ENCODE measurements at places on chromosomes 16 and 17. TPM values are rescaled to one million over a fixed set of nuclear protein-coding genes. Genes with fewer than 3 reads are reported as not detected.

DNA sequence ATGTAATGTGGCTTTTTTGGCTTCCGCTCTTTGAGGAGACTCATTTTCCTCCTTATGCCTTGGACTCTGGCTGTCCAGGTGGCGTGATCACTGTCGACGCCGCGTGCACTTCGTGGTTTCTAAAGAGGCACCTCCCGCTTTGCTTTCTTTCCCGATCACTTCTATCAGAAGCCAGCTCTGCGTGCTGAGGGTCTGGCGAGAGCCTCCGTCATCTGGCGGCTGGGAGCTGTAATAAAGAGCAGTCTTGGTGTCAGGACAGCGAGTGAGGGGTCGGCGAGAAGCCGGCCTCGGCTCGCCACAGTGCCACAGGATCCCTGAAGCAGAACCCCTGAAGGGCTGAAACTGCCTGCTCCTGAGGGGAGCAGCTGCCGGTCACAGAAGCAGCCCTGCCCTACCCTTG is 7.4 kb downstream of the ZNF750 start:
- no peak for DNase-seq
- no peaks in the 10 kb centered on the region for H3K27me3 ChIP-seq
- no peaks in the 10 kb centered on the region for H3K4me1 ChIP-seq
- H3K36me3 ChIP-seq = no peaks in the 10 kb centered on the region
- H3K4me3 ChIP-seq = no peak overlapping the region
- no peak overlapping the region for H3K27ac ChIP-seq

Gene C16orf96
- total RNA-seq = 0.33 TPM

GRCh38 chr16:60107871-60108270 is 1373.8 kb upstream of the GOT2 start:
- H3K4me1 ChIP-seq = no peaks in the 10 kb centered on the region
- no peaks in the 10 kb centered on the region for H3K27me3 ChIP-seq
- H3K36me3 ChIP-seq = no peaks in the 10 kb centered on the region
- H3K4me3 ChIP-seq = no peak overlapping the region
- H3K27ac ChIP-seq = no peak overlapping the region
- no peak for DNase-seq

Gene LGALS9C
- not detected for total RNA-seq

DNA sequence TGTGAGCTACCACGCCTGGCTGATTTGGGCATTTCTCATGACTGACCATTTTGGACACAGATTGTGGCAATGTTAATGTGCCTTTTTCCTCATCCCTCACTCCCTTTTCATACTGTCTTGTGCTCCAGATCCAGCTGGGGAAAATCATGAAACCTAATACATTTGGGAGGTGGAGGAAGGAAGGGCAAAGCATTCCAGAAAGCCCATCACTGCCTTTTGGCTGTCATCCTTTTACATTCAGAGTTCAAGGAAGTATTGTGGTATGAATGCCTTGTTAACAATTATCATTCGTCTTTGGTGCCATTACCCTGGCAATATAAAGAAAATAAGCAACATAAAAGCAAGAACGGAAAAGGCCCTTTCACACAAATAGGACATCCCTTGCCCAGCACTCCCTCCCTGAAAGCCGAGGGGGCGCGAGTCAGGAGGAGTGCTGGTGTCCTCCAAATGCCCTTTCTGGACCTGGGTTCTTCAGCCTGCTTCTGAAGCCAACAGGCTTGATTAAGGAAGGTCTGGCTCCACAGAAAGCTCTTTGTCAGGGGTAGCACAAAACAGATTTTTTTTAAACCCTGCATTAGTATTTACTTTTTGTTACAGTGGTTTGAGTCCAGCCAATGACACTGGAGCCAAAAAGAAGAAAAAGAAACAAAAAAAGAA is 20.1 kb downstream of the NMT1 start:
- no peaks in the 10 kb centered on the region for H3K4me1 ChIP-seq
- H3K4me3 ChIP-seq = no peak overlapping the region
- no peak overlapping the region for H3K27ac ChIP-seq
- no peak for DNase-seq

GRCh38 chr17:29697371-29697770 is 74.7 kb upstream of the CORO6 start:
- H3K4me1 ChIP-seq = no peaks in the 10 kb centered on the region
- no peak for DNase-seq
- H3K4me3 ChIP-seq = no peak overlapping the region
- no peak overlapping the region for H3K27ac ChIP-seq
- no peaks in the 10 kb centered on the region for H3K27me3 ChIP-seq

Gene TMIGD1
- total RNA-seq = not detected

- H3K4me3 ChIP-seq = no peak overlapping the region
- H3K4me1 ChIP-seq = no peaks in the 10 kb centered on the region
- H3K27ac ChIP-seq = no peak overlapping the region
- no peaks in the 10 kb centered on the region for H3K36me3 ChIP-seq
- H3K27me3 ChIP-seq = no peaks in the 10 kb centered on the region
Observed at GRCh38 chr17:14775731-14776492, 475.0 kb downstream of the HS3ST3B1 start.

GRCh38 chr17:74417178-74418045 is 14.5 kb upstream of the GPRC5C start:
- H3K4me3 ChIP-seq = no peak overlapping the region
- no peaks in the 10 kb centered on the region for H3K27me3 ChIP-seq
- no peaks in the 10 kb centered on the region for H3K36me3 ChIP-seq
- no peak for DNase-seq
- no peaks in the 10 kb centered on the region for H3K4me1 ChIP-seq

- no peak for DNase-seq
- no peaks in the 10 kb centered on the region for H3K36me3 ChIP-seq
- H3K27ac ChIP-seq = no peak overlapping the region
- no peaks in the 10 kb centered on the region for H3K27me3 ChIP-seq
- no peak overlapping the region for H3K4me3 ChIP-seq
Observed at GRCh38 chr16:80612461-80613017, 71.7 kb downstream of the DYNLRB2 start.

DNA sequence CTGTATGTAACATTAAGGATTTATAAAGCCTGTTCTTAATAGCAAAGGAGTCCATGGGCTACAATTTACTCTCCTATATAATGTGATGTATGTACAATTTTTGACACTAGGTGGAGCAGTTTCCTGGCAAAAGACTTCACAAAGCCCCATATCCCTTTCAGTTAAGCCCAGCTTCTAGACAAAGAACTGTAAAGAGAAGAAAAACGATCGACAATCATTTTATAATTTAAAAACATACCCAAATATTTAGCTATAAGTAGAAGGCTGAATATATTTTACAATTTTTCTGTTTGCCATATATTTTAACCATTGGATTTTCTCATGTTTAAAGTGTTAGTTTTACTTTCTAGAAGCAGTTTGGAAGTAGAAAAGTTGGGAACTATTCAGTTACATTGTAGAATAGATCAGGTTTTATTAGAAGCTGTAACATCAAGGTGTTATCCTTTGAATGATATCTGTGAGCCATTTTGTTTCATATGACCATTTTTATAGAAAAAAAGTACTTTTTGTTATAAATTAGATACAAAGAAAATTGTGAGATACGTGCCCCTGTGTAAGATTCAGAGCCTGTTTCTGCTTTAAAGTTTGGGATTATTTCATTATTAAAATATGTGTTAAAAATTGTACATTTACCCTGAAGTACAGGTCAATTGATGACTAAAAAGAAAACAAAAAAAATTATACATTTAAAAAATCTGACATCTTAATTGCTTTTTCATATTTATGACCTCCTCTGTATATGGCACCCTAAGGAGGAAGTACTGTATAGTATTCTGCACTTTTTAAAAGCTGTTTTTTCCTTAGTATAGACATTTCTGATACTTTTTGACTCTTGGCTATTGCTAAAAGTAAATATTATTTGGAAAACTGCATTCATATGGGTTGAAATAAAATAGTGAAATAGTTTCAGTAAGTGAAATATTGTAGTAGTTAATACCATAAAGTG is 46.3 kb downstream of the VMP1 start:
- H3K4me3 ChIP-seq = no peak overlapping the region
- H3K36me3 ChIP-seq = no peaks in the 10 kb centered on the region
- H3K4me1 ChIP-seq = peaks cover 28% of the 10 kb centered on the region
- peak overlapping the region; percentile 43 for H3K27ac ChIP-seq
- DNase-seq = peak; percentile 78
- no peaks in the 10 kb centered on the region for H3K27me3 ChIP-seq

DNA sequence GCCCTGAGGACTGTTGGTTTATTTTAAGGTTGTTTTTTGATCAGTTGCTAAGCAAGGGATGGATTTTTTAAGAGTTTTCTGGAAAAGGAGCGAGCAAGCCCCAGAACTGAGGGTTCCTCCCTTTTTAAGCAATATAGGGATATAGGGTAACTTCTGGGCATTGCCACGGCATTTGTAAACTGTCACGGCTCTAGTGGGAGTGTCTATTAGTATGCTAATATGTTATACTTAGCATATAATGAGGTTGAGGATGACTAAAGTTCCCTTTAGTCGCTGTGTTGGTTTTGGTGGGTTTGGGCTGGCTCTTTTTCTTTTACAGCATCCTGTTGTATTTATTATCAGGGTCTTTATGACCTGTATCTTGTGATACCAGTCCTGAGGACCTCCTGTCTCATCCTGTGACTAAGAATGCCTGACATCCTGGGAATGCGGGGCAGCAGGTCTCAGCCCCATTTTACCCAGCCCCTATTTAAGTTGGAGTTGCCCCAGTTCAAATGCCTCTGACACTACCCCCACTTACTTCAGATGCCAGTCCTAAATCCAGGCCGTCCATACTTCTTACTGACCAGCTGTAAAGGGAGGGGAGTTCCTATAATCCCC is 59.4 kb downstream of the MFSD11 start:
- no peaks in the 10 kb centered on the region for H3K4me1 ChIP-seq
- no peaks in the 10 kb centered on the region for H3K36me3 ChIP-seq
- no peak overlapping the region for H3K27ac ChIP-seq
- DNase-seq = no peak
- H3K4me3 ChIP-seq = no peak overlapping the region
- H3K27me3 ChIP-seq = no peaks in the 10 kb centered on the region

DNA sequence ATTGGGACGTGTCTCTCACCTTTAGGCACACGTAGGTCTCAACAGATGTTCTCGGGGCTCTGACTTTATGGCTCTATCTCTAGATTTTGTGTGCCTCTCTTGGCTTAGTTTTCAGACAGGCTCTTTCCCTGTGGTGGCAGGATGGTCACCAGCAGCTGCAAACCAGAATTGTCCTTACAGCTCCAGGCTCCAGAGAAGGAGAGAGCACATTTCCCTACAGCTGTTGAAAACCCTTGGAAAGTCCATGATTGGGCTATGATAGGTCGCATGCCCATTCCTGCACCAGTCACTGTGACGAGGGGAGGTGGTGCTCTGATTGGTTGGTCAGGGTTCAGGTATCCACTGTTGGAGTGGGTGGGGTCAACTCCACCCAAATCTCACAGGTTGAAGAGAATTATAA is 41.5 kb downstream of the SHISA9 start:
- H3K4me3 ChIP-seq = no peak overlapping the region
- DNase-seq = no peak
- no peaks in the 10 kb centered on the region for H3K36me3 ChIP-seq
- H3K27me3 ChIP-seq = no peaks in the 10 kb centered on the region

Gene CMTM2
- 0.79 TPM for total RNA-seq

DNA sequence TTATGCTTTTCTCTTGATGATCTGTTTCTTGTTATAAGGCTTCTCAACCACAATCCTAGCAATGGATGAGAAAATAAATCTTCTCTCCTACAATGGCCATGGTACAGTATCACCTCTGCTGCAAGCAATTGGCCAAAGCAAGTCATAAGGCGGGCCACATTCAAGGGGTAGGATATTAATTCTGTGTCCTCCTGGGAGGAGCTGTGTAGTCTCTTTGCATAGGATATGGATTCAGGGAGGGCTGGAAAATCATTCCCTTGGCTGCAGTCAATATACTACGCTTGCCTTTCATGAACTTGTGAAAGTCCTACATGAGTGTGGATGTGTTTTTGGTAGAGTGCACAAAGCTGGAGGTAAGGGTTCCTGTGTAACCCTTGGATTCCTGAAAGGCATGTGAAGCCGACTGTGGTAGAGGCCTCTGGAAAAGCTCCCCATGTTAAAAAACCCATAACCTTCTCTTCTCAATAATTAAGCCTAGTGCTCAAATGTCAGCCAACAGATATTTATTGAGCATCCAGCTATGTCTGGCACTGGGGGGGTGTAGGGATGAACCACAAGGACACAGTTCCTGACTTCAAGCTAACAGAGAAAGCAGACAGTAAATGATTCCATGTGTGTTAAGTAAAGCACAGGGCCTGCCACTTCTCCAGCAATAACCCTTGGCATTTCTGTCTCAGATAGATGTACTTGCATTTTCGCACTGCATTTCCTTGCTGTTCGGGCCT is 147.6 kb upstream of the HS3ST3A1 start:
- H3K36me3 ChIP-seq = no peaks in the 10 kb centered on the region
- H3K4me1 ChIP-seq = no peaks in the 10 kb centered on the region
- no peak for DNase-seq
- no peak overlapping the region for H3K4me3 ChIP-seq

- peak overlapping the region; percentile 48 for H3K27ac ChIP-seq
- H3K36me3 ChIP-seq = peaks cover 3% of the 10 kb centered on the region
- no peaks in the 10 kb centered on the region for H3K27me3 ChIP-seq
- peak overlapping the region; percentile 2 for H3K4me3 ChIP-seq
Observed at GRCh38 chr17:75996665-75997590, 3.7 kb upstream of the CDK3 start.

Gene EFNB3
- total RNA-seq = 0.11 TPM

DNA sequence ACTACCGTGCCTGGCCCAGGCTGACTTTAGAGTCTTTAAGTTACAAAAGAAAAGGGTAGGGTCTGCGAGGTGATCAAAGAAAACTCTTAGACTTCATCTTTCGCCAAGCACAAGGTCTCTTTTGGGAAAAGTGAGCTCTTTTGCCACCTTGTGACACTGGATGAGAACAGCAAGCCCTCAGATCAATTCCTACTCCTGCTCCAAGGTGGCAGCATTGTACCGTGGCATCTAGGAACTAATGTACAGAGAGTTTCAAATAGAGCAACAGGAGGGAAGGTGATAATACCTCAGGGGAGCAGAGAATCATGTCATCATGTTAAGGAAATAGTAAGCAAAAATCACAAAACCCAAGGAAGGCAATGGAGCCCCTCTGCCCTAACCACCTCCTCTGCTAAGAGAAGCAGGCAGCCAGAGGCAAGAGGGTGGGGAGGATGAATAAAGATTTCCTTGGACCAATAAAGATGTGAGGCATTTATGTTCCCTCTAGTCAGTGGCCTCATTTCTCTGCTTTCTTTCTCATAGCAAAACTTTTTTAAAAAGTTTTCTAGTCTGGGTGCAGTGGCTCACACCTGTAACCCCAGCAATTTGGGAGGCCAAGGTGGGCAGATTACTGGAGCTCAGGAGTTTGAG is 2.1 kb upstream of the C17orf78 start:
- H3K27ac ChIP-seq = no peak overlapping the region
- no peaks in the 10 kb centered on the region for H3K36me3 ChIP-seq
- H3K4me3 ChIP-seq = no peak overlapping the region
- H3K4me1 ChIP-seq = no peaks in the 10 kb centered on the region

GRCh38 chr16:85281181-85281580 is 168.9 kb upstream of the CIBAR2 start:
- H3K4me3 ChIP-seq = no peak overlapping the region
- no peaks in the 10 kb centered on the region for H3K4me1 ChIP-seq
- no peaks in the 10 kb centered on the region for H3K27me3 ChIP-seq
- no peak for DNase-seq

Gene CYBA
- 383 TPM for total RNA-seq

Gene ATP1B2
- total RNA-seq = 0.22 TPM

Gene TBC1D3G
- total RNA-seq = not detected

Gene CUEDC1
- total RNA-seq = 0.90 TPM

Gene C17orf58
- 1.3 TPM for total RNA-seq

GRCh38 chr17:59373882-59374495 is 42.5 kb downstream of the YPEL2 start:
- H3K27ac ChIP-seq = no peak overlapping the region
- no peak for DNase-seq

Gene WSCD1
- 0.29 TPM for total RNA-seq

Gene ARL17A
- total RNA-seq = 49.4 TPM
